Muscle of leg (tissue), 16 donors: ENCODE measurements at places on chromosomes 13 and 19. TPM values are rescaled to one million over a fixed set of nuclear protein-coding genes. Genes with fewer than 3 reads are reported as not detected.

Gene FCAR
- total RNA-seq, result not detected

Gene KLK6
- total RNA-seq, result 0.09 TPM

Gene TPTE2
- total RNA-seq, result 0.09 TPM

Gene VSIG10L
- total RNA-seq, result 0.49 TPM

Gene MCOLN1
- total RNA-seq, result 3.9 TPM

Gene CYTH2
- 24.2 TPM for total RNA-seq

Gene ZNF208
- total RNA-seq, result 0.35 TPM

Gene CCDC169
- total RNA-seq, result 4.3 TPM

Gene SYNE4
- 0.18 TPM for total RNA-seq

DNA sequence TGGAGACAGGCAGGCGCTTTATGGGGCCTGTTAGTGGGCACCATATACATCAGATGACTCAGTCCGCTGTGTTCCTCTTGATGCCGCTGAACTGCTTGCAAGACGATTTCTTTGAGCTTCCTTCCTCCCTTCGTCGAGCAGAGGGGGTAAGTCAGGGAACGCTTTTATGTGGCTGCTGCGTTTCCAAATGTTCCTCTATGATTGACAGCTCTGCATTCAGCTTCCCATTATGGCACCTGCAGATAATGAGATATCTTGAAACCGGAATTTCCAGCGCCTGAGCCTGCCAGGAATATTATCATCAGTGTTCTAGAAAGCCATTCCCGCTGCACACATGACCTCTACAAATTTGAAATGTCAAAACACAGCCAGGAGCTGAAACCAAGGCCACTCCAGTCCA is 257.0 kb downstream of the TSHZ3 start:
- DNase-seq, result peak; percentile 62

DNA sequence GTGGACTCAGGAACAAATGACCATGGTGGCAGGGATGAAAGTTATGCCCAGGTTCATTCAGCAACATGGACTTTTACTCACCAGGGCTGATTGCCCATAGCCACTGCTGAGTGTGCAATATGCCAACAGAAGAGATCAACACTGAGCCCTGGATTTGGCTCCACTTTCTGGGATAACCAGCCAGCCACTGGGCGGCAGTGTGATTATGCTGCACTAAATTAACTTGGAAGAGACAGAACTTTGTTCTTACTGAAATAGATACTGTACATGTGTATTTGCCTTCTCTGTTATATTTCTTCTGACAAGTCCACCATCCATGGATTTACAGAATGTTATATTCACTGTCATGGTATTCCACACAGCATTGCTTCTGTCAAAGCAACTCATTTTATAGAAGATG is 257.4 kb downstream of the TDRD3 start:
- no peaks in the 10 kb centered on the region for H3K27me3 ChIP-seq
- no peaks in the 10 kb centered on the region for H3K36me3 ChIP-seq
- no peaks in the 10 kb centered on the region for H3K4me1 ChIP-seq
- H3K27ac ChIP-seq, result no peak overlapping the region
- DNase-seq, result peak; percentile 46

DNA sequence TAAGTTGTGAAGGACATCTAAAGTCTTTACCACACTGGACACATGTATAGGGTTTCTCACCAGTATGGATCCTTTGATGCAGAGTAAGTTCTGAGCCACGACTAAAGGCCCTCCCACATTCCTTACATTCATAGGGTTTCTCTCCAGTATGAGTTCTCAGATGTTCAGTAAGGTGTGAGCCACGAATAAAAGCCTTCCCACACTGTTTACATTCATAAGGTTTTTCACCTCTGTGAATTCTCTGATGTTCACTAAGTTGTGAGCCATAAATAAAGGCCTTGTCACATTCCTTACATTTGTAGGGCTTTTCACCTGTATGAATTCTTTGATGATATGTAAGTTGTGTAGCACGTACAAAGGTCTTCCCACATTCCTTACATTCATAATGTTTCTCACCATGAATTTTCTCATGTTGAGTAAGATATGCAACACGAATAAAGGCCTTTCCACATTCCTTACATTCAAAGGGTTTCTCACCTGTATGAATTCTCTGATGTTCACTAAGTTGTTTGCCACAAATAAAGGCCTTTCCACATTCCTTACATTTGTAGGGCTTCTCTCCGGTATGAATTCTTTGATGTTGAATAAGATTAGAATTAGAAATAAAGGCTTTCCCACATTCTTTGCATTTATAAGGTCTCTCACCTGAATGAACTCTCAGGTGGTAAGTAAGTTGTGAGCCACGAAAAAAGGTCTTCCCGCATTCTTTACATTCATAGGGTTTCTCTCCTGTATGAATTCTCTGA is 29.8 kb downstream of the ZNF571 start:
- H3K4me1 ChIP-seq, result no peaks in the 10 kb centered on the region
- no peak for DNase-seq
- H3K27me3 ChIP-seq, result no peaks in the 10 kb centered on the region
- H3K27ac ChIP-seq, result no peak overlapping the region
- no peak overlapping the region for H3K4me3 ChIP-seq

GRCh38 chr13:95608640-95609323 is 35.7 kb downstream of the DZIP1 start:
- H3K4me1 ChIP-seq, result peaks cover 2% of the 10 kb centered on the region
- no peak overlapping the region for H3K4me3 ChIP-seq
- no peaks in the 10 kb centered on the region for H3K27me3 ChIP-seq
- H3K36me3 ChIP-seq, result peaks cover 19% of the 10 kb centered on the region

DNA sequence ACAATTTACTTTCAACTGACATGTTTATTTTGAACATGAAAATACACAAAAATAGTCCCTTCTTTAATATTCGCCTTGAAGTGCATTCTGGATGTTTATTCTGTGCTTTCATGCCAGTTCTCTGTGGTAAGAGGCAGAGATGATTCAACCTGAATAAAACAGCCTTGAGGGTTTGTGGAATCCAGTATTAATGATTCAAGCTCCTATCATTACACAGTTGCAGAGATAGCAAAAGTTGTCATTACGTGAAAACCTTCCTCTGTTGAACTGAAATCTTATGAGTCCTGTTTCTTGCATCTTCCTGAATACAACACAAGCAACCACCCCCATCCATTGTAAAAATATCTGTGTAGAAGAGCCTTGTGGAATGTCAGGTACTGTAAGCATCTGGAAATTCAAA is 142.3 kb upstream of the HTR2A start:
- no peak for DNase-seq
- H3K36me3 ChIP-seq, result no peaks in the 10 kb centered on the region
- no peaks in the 10 kb centered on the region for H3K4me1 ChIP-seq
- no peaks in the 10 kb centered on the region for H3K27me3 ChIP-seq
- H3K27ac ChIP-seq, result no peak overlapping the region

DNA sequence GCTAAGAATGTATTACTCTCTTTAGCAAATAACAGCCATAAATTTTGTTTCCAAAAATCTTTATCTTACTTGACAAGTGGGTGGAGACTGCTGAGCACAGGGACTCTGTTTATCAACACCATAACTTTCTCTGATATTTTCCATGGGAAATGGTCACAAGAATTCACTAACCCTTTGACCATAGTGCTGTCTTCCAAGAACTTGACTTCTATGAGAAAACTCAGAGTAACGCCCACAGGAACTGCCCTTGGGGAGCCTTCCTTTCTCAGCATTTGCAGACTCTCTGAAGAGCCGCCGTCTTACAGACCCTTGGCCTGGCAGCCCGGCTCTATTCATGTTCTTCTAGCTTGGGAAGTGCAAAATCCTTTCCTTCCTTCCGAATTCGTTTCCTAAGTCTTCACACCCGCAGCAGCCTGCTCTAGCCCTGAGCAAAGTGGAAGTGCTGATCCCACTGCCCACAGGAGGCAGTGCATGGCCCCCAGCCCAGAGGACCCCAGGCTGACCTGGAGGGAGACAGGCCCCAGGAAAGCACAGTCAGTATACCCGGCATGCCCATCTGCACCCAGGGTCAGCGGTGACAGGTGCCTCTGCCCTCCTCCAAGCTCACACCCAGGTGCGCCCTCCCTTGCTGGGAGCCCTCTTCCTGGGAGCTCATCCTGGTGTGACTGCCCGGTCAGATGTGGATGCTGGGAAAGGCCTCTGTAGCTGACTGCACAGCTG is 10.2 kb downstream of the GAS6 start:
- no peak overlapping the region for H3K4me3 ChIP-seq
- peaks cover 41% of the 10 kb centered on the region for H3K4me1 ChIP-seq
- peak overlapping the region; percentile 26 for H3K27ac ChIP-seq
- no peaks in the 10 kb centered on the region for H3K36me3 ChIP-seq
- peak; percentile 81 for DNase-seq
- H3K27me3 ChIP-seq, result no peaks in the 10 kb centered on the region

DNA sequence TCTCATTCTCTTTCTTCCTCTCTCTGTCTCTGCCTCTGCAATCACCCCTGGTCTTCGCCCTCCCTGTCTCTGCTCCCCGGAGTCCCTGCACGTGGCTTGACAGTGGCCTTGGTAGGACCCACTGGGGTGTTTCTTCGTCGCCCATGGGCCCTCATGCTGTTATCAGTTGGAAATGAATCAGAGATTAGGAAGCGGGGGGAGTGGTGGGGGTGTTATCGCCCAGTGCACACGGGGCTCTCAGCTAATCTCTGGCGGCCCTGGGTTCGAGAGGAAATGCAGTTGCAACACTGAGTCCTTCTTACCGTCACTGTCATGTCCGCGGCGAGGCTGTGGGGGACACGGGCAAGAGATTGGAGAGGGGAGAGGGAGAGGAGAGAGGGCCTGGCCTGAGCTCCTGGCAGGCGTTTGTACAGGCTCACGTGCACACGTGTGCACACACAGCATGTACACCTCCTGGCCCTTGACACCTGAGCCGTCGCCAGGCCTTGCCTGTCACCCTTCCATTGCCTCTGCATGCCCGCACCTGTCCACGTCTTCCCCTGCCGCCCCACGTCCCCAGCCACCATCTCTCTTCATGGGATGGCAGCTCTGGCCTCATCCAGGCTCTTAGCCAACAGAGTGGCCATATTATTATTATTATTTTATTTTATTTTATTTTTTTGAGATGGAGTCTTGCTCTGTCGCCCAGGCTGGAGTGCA is 37.8 kb upstream of the SLC7A10 start:
- no peaks in the 10 kb centered on the region for H3K36me3 ChIP-seq
- no peak for DNase-seq
- no peaks in the 10 kb centered on the region for H3K27me3 ChIP-seq
- H3K4me1 ChIP-seq, result peaks cover 12% of the 10 kb centered on the region
- H3K27ac ChIP-seq, result no peak overlapping the region
